ENCODE measurements at places on chromosomes 11 and 22. TPM values are rescaled to one million over a fixed set of nuclear protein-coding genes. Genes with fewer than 3 reads are reported as not detected.

DNA sequence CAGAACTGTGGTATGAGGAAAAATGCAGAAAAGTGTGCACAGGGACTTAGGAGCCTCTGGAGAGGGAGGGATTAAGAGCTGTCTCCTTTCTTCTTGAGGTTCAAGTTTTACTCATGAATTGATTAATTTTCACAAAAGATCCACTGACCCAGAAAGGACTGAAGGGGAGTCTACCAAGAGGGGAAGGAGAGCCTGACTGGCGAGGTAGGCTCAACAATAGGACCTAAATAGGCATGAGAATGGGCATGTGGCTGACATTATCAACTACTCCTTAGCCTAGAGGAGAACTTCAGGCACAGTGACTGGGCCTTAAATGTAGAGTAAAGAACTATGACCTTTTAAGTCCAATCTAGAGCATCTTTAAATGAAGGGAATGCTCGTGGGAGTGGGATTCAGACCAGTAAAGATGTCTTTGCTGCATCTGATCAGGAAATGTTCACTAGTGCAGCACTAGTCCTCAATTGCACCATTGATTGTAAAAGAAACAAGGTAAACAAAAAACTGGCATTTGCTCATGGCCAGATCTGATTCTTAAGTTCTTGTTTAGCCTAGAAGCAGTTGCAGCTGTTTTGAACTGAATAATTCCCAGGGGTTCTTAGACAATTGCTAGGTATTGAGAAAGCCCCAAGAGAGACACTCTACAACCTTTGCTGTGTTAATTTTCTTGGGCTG lies 135.6 kb downstream of the RAB38 start:
- DNase-seq, result no peak

Gene B3GAT1
- total RNA-seq, result 4.8 TPM

Gene OR52H1
- total RNA-seq, result not detected

Gene MMP11
- total RNA-seq, result 10.3 TPM

DNA sequence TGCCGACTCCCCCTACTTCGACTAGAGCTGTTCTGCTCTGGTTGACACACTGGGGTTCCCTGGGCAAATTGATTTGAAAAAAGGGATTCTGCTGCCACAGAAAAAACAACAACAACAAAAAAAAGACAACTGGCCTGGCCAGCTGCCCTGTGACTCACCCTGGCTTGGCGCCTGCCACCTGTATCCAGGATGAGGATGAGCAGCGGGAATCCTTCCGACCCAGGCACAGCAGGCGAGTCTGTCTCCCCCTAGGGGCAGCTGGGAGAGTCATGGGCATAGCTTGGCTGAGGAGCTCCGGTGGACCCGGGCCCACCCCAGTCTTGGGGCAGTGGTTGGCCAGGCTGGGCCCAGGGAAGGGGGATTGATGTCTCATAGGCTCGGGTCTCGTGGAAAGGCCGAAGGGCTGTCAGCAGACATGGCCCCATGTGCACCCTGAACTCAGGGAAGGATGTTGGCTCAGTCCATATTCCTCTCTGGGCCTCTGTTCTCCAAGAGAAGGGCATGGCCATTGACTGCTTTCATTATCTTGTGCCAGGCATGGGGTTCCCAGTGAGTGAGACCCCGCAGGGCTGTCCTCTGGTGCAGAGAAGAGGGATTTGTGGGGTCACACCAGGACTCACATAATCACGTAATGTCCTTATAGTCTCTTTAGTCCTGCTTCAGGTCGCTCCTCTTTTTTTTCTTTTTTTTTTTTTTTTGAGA lies 10.4 kb upstream of the SUN2 start:
- peak; percentile 75 for DNase-seq

DNA sequence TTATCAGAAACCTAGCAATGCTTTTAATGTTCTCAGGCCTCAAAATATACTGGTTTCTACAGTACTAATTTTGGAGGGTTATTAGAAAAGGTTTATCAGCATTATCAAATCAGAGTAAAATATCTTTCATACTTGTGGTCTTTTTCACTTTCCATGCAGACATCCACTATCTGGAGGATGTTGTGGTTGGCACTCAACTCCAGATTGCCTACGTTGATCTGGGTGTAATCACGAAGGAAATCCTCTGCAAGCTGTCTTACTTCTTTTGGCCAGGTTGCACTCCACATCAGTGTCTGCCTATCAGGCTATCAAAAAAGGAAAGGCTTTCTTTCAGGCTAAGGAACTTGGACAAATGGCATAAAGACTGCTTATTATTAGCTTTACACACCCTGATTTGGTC lies 11.6 kb downstream of the DDX17 start:
- no peak for DNase-seq

GRCh38 chr22:30031764-30032455 lies 48.4 kb upstream of the HORMAD2 start:
- DNase-seq, result no peak

All from A172 (cell line).